ENCODE measurements at places on chromosomes 4 and X. TPM values are rescaled to one million over a fixed set of nuclear protein-coding genes. Genes with fewer than 3 reads are reported as not detected.

GRCh38 chr4:18798123-18798522 lies 776.6 kb upstream of the LCORL start:
- H3K27me3 ChIP-seq: no peaks in the 10 kb centered on the region
- no peaks in the 10 kb centered on the region for H3K36me3 ChIP-seq
- DNase-seq: no peak
- H3K4me3 ChIP-seq: no peak overlapping the region
- H3K27ac ChIP-seq: no peak overlapping the region

DNA sequence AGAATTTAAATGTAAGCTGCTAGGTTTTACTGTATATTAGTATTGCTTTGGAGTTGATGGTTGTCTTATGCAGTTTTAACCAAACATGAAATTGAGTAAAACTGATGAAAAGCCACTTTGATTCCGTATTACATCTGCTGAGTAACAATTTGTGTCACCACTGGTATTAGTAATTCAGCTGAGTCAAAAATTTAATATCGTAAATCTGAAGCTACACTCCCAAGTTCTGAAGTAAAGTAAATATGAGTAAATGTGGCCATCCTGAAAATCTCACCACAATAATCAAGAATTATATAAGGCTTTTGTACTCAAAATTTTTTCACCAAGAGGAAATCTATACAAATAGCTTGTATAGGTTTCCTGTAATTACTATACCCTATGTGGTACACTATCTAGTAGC lies 142.3 kb downstream of the STPG2 start:
- no peaks in the 10 kb centered on the region for H3K4me1 ChIP-seq
- H3K36me3 ChIP-seq: no peaks in the 10 kb centered on the region
- no peaks in the 10 kb centered on the region for H3K27me3 ChIP-seq

- H3K4me3 ChIP-seq: no peak overlapping the region
- no peaks in the 10 kb centered on the region for H3K4me1 ChIP-seq
- no peak for DNase-seq
These were observed 37.1 kb downstream of the HEPH start for GRCh38 chrX:66200855-66201795.

GRCh38 chr4:138898282-138898681 lies 117.3 kb upstream of the NOCT start:
- H3K36me3 ChIP-seq: no peaks in the 10 kb centered on the region
- no peak for DNase-seq
- H3K27me3 ChIP-seq: no peaks in the 10 kb centered on the region
- H3K4me1 ChIP-seq: peaks cover 7% of the 10 kb centered on the region
- no peak overlapping the region for H3K27ac ChIP-seq
- H3K4me3 ChIP-seq: no peak overlapping the region

DNA sequence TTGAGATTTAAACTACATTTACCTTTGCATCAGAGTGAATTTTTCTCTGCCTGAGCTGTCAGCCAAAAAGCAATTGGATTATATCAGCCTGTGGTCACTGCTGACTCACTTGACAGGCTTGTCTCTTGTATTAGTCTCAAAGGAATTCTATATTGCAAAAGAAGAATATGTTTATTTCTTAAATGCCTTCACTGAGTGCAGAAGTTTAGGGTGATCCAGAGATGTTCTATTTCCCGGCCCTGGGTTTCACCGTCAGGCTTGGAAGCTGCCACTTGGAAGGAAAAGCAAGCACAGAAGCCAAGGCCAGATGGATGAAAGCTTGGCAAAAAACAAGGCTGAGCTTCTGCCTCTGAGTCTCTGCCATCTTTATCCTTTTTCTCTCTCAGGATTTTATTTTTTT lies 80.9 kb downstream of the FAM114A1 start:
- peaks cover 4% of the 10 kb centered on the region for H3K4me1 ChIP-seq
- H3K27me3 ChIP-seq: no peaks in the 10 kb centered on the region
- no peak overlapping the region for H3K4me3 ChIP-seq
- no peak for DNase-seq
- H3K36me3 ChIP-seq: no peaks in the 10 kb centered on the region

GRCh38 chrX:1870421-1870820 lies 255.6 kb downstream of the ASMT start:
- H3K27me3 ChIP-seq: no peaks in the 10 kb centered on the region
- DNase-seq: no peak
- H3K36me3 ChIP-seq: no peaks in the 10 kb centered on the region
- no peak overlapping the region for H3K4me3 ChIP-seq
- no peaks in the 10 kb centered on the region for H3K4me1 ChIP-seq

- H3K36me3 ChIP-seq: no peaks in the 10 kb centered on the region
- peaks cover 10% of the 10 kb centered on the region for H3K4me1 ChIP-seq
- no peak overlapping the region for H3K27ac ChIP-seq
- no peak for DNase-seq
- H3K4me3 ChIP-seq: no peak overlapping the region
These were observed 81.3 kb upstream of the SCML1 start for GRCh38 chrX:17656035-17656418.

GRCh38 chr4:8320386-8320750 lies 50.8 kb downstream of the HTRA3 start:
- peak; percentile 26 for DNase-seq
- peaks cover 22% of the 10 kb centered on the region for H3K4me1 ChIP-seq
- H3K36me3 ChIP-seq: no peaks in the 10 kb centered on the region

- no peak overlapping the region for H3K4me3 ChIP-seq
- H3K27me3 ChIP-seq: no peaks in the 10 kb centered on the region
- no peaks in the 10 kb centered on the region for H3K36me3 ChIP-seq
- peak overlapping the region; percentile 34 for H3K27ac ChIP-seq
- no peak for DNase-seq
These were observed 287.0 kb downstream of the ARHGAP24 start for GRCh38 chr4:85761803-85762528.

DNA sequence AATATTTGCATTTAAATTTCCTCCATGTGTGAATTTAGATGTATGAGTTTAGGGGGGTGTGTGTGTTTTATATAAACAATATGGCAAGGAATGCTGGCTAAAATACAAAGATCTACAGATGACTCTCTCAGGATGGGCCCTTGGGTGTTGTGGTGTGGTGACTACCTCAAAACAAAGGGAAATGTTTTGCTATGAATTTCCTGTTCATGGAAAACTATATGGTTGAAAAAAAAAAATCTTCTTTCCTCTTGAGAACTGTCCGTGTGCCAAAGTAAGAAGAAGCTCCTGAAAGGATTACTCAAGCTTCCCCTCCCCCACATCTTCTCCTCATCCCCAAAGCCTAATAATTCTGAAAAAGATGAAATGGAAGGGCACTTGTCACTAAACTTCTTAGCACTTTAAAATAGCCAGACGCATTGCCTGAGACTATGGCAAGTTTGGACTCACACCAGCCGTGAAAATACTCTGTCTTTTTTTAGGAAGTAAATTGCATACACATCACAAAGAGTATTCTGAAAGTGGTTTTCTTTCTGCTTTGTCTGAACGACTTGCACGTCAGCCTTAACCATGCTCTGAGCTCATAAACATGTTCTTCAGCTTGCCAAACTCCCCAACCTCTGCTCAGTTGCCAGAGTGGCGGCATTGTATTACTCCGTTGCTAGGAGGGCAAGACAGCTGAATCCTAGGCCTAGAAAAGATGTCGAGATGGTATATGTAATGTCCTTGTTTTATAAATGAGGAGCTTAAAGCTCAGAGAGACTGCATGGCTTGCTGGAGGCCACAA lies 250.4 kb upstream of the JADE1 start:
- peak overlapping the region; percentile 6 for H3K27ac ChIP-seq
- H3K4me1 ChIP-seq: peaks cover 7% of the 10 kb centered on the region
- no peak for DNase-seq
- no peaks in the 10 kb centered on the region for H3K27me3 ChIP-seq

DNA sequence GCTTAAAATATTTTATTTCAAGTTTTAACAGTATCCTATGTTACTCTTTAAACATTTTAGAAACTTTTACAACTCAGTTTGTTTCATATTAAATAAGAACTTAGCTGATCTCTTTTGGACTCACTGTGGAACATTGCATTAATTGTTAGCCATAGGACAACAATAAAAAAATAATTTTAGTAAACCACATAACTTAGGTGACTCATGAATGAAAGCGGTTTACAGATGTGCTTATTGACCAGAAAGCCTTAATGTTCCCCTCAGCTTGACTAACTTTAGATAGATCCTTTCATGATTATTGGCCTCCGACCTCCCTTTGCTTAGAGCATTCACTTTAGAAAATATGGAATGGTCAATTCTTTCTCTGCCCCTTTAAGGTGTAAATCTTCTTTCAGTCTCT lies 783.5 kb upstream of the MAGEB2 start:
- H3K27ac ChIP-seq: no peak overlapping the region
- no peaks in the 10 kb centered on the region for H3K36me3 ChIP-seq
- no peak overlapping the region for H3K4me3 ChIP-seq
- H3K27me3 ChIP-seq: no peaks in the 10 kb centered on the region
- DNase-seq: no peak
- no peaks in the 10 kb centered on the region for H3K4me1 ChIP-seq

- no peak overlapping the region for H3K4me3 ChIP-seq
- H3K4me1 ChIP-seq: no peaks in the 10 kb centered on the region
- no peaks in the 10 kb centered on the region for H3K36me3 ChIP-seq
- H3K27me3 ChIP-seq: no peaks in the 10 kb centered on the region
- H3K27ac ChIP-seq: no peak overlapping the region
These were observed 282.7 kb downstream of the PTTG2 start for GRCh38 chr4:38242822-38243387.

DNA sequence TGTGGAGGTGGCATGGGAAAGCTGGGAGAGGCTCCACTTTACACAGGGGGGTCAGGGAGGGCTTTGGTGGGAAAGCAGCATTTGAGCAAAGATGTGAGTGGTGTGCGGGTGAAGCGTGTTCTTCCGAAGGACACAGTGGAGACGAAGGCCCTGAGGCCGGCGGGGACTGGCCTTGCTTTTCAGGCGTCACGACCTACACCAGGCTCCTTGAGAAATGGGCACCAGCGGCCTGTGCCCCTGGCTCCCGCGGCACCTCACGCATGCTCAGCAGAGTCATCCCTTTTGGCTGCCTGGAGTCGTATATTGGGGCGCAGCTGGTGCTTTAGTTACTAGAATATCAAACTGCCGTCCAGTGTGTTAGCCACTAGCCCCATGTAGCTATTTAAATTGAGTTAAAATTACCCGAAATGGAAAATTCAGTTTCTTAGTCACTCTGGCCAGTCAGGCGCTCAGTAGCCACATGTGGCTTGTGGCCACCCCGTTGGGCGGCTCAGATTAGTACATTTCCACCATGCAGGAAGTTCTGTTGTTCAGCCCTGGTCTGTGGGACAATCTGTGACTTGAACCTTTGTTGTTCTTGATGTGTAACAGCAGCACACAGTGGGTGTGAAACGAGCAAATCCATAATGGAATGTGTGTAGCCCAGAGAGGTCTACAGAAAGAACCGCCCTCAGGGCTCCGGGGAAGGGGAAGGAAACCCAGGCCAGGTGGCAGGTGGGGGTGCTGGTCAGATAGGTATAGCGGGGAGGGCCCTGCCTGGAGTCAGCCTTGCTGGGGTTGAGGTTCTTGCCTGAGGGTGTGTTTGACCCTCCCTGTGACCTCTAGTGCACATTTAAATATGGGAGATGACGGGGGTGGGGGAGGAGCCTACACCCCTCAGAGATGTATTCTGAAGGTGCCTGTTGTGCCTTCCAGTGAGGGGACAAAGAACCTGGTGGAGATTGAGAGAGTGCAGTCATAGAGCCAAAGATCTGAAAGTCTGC lies 30.4 kb downstream of the TBC1D14 start:
- no peak overlapping the region for H3K27ac ChIP-seq
- H3K27me3 ChIP-seq: no peaks in the 10 kb centered on the region
- no peak for DNase-seq
- no peaks in the 10 kb centered on the region for H3K36me3 ChIP-seq
- H3K4me1 ChIP-seq: peaks cover 51% of the 10 kb centered on the region

GRCh38 chr4:174464949-174465348 lies 57.3 kb downstream of the HPGD start:
- no peak overlapping the region for H3K27ac ChIP-seq
- H3K36me3 ChIP-seq: no peaks in the 10 kb centered on the region
- no peaks in the 10 kb centered on the region for H3K4me1 ChIP-seq
- no peaks in the 10 kb centered on the region for H3K27me3 ChIP-seq
- DNase-seq: no peak
- no peak overlapping the region for H3K4me3 ChIP-seq

DNA sequence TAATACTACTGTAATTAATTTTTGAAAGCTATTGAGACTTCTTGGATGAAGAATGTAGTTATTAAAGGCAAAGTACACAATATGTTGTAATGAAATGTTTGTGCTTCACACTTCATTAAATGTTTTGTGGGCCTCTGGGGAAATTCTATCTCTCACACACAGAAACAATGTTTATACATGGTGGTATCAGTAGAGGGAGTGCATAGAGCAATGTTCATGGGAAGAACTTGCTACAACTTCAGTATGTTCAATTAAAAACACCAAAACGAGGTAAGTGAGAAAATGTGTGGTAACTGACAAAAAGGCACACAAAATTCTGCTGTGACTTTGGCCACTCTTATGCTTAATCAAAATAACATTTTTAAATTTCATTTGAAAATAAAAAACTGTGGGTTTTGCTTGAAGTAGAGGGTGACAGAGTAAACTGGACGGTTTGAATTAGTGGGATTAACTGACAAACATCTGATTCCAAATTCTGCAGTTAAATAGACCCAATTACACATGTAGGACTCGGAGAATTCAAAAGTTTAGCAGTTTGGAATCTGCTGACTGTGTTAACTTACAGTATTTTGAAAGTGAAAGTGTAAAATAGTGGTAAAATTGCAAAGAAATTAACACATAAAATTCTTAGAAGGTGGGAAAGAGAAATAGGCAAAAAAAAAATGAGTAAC lies 111.4 kb upstream of the TTC29 start:
- no peak overlapping the region for H3K27ac ChIP-seq
- DNase-seq: no peak
- H3K36me3 ChIP-seq: no peaks in the 10 kb centered on the region
- peak overlapping the region; percentile 43 for H3K4me3 ChIP-seq
- H3K27me3 ChIP-seq: no peaks in the 10 kb centered on the region
- no peaks in the 10 kb centered on the region for H3K4me1 ChIP-seq

- peak overlapping the region; percentile 47 for H3K27ac ChIP-seq
- no peaks in the 10 kb centered on the region for H3K27me3 ChIP-seq
- H3K4me3 ChIP-seq: no peak overlapping the region
- no peak for DNase-seq
These were observed 12.5 kb downstream of the CC2D2A start for GRCh38 chr4:15481961-15482745.

GRCh38 chr4:2274320-2275043 lies 12.6 kb upstream of the MXD4 start:
- peaks cover 5% of the 10 kb centered on the region for H3K4me1 ChIP-seq
- no peaks in the 10 kb centered on the region for H3K27me3 ChIP-seq
- DNase-seq: no peak

- no peak for DNase-seq
- H3K4me1 ChIP-seq: no peaks in the 10 kb centered on the region
- no peaks in the 10 kb centered on the region for H3K36me3 ChIP-seq
- H3K27me3 ChIP-seq: no peaks in the 10 kb centered on the region
- H3K27ac ChIP-seq: no peak overlapping the region
- no peak overlapping the region for H3K4me3 ChIP-seq
These were observed 31.4 kb downstream of the PPP1R2C start for GRCh38 chrX:42746606-42747005.

- DNase-seq: no peak
- H3K36me3 ChIP-seq: no peaks in the 10 kb centered on the region
- no peak overlapping the region for H3K27ac ChIP-seq
These were observed 18.4 kb downstream of the XIAP start for GRCh38 chrX:123878252-123878721.

GRCh38 chrX:15834827-15835595 lies 19.6 kb downstream of the AP1S2 start:
- DNase-seq: no peak
- H3K4me1 ChIP-seq: peaks cover 7% of the 10 kb centered on the region
- no peak overlapping the region for H3K27ac ChIP-seq
- no peaks in the 10 kb centered on the region for H3K27me3 ChIP-seq
- H3K4me3 ChIP-seq: no peak overlapping the region

DOK7 gene
- polyA plus RNA-seq: 89.7 TPM

RASGEF1B gene
- polyA plus RNA-seq: 1.3 TPM

PFKFB1 gene
- polyA plus RNA-seq: 0.13 TPM

HEPH gene
- 3.8 TPM for polyA plus RNA-seq

GNRHR gene
- not detected for polyA plus RNA-seq

SSX4B gene
- polyA plus RNA-seq: not detected

All from heart right ventricle (tissue), 16 donors.